ENCODE measurements at places on chromosomes 6 and 20.
A peak's percentile ranks its signal among the peaks of the same experiment; 100 is the strongest.

- peak; percentile 86 for DNase-seq
Measured at GRCh38 chr6:42407379-42407778, 44.3 kb downstream of the TRERF1 start.

DNA sequence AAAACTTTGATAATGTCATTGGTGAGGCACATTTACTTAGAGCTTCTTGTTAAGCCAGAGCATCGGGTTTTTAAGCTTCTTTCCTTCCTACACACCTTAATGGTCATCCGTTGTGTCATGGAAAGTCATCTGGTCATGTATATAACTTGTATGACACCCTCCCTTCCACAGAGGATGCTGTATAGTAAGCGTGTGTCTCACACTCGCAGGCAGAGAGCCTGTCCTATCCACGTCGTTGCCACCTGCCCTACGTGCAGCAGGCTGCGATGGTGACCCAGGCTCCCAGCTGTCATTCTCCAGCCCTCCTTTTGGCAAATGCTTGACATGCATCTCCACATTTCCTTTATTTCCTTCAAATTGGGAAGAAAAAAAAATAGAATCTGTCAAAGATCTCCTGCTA is 85.6 kb downstream of the MYB start:
- no peak for DNase-seq

DNA sequence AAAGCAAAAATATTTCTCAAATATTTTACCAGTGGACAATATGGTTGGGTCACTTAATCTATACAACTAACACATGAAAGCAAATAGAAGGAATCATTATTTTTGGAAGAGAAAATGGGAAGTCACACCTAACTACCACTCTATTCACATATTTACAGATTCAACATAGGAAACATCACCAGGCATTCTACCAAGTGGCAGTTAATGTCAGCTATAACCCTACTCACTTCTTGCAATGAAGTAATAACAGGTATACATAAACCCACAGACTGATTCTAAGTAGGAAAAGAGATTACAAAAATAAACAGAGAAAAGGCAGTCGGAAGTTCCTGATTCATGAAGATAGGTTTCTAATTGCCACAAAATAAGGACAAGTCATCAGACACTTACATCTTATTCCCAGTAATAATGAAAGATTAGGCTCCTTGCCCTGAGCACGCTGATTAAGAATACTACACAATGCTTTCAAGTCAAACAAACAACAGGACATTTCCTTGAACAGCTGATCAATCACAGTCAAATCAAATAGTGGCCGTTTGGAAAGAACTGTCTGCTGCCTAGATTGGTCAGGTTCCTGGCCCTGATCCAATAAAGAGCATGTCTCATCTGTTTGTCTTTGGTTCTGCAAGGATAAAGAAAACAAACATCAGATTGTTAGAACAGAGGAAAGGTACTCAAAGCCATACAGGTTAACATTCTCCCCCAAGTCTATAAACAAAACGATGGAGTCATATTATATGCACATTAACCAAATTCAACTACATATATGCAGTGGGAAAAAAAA is 79.2 kb upstream of the PLN start:
- DNase-seq = no peak

GRCh38 chr6:5423251-5423650 is 161.9 kb downstream of the FARS2 start:
- no peak for DNase-seq

DNA sequence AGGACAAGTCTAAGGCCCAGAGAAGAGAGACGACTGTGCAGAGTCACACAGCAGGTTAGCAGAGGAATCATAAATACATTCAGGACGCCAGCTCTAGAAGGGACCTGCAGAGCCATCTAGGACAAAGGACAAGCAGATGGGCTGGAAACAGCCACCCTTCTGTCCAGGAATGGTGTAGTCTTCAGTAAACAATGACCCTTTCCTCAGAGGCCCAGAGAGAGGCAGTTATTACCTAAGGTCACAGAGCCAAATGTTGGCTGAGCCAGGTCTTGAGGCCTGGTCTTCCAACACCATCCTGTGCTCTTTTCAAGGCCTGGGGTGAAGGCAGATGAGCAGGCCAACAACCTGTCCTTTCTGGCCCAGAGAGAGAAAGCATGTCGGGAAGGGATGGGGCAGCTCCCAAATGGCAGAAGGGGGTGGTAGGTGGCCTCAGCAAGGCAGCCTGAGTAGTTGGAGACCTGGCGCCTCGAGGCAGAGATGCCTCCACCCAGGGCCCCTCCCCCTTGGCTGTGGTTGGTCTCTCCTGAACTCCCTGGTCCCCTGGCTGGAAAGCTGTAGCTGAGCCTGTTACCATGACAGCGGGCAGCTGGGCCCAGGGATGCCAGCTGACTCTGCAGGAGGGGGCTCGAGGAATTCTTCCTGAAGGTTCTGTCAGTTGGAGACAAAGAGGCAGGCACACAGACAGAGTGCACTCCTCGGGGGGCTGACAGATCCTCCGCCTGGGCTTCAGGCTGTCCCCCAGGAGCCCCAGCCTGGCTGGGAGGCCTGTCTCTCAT is 24.8 kb downstream of the EPB41L1 start:
- DNase-seq = no peak

DNA sequence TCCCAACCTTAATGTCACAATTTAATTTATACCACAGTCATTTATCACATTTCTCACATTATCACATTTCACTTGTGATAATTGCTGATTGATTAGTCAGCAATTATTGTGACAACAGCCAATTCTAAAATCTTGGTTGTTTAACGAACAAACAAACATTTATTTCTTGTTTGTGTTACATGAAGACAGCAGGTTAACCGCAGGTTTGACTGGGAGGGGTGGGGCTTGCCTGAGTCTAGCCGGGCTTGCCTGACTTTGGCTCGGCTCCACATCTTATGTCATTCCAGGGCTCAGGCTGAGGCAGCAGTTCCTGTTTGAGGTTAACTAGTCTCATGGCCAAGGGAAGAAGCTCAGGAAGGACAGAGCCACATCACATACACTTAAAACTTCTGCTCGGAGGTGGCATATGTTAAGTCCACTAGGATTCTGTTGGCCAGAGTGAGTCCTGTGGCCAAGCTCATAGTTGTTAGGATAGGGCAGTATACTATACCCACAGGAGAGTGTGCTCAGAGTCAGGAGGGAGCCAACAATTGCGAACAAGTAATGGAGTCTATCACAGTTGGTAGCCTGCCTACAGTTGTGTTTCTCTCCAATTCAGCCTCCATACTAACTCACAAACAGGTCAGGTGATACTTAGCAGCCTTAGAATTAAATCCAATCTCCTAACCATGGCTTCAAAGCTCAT is 90.0 kb upstream of the IFNGR1 start:
- peak; percentile 87 for DNase-seq

GRCh38 chr6:157091243-157091642 is 232.1 kb downstream of the TMEM242 start:
- DNase-seq = no peak

GRCh38 chr6:111423960-111424846 is 58.8 kb downstream of the REV3L start:
- no peak for DNase-seq

DNA sequence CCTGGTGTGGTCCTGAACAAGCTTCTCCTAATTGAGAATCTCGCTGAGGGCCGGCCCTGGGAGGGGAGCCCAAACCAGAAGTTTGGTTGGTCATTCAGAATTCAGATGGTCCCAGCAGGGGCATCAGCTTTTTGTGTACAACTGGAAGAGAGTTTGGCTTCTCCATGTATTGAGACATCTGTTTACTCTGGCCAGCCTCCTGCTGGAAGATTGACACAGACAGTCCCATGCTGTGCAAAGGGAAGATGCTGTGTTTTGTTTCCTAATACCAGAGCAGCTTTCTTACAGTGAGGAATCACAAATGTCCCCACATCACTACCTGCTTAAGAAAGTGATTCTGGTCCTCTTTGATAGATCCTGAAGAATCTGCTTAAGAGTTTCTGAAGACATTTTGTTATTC is 97.8 kb downstream of the PLEKHG1 start:
- DNase-seq = no peak

- no peak for DNase-seq
Measured at GRCh38 chr20:3402453-3402852, 5.0 kb downstream of the DNAAF9 start.

GRCh38 chr6:89385156-89385667 is 26.9 kb downstream of the RRAGD start:
- DNase-seq = peak; percentile 52

DNA sequence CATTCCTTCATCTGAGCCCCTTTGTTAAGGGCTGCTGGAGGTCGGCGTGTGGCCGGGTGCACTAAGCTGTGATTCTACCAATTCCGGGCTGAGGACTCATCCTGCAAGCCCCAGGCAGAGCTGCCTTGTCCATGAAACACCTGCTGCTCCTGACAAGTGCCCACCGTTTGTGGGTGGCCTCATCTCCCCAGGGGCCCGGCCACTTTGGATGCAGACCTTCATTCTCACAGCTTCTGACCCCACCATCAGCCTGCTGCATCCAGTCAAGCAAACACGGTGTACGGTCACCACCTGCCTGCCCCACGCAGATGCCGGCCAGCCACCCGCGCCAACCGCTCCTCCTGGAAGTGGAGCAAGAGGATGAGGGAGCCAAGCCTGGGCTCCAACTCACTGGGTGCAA is 382.7 kb downstream of the THBS2 start:
- DNase-seq = no peak

GRCh38 chr20:49282584-49283171 is 4.8 kb upstream of the ZNFX1 start:
- no peak for DNase-seq

GRCh38 chr20:63498960-63499337 is at the start of gene EEF1A2:
EEF1A2 (minus strand) TSS chr20:63499083; CDS start chr20:63497763, 1,320 bp downstream.
- DNase-seq = peak; percentile 19

DNA sequence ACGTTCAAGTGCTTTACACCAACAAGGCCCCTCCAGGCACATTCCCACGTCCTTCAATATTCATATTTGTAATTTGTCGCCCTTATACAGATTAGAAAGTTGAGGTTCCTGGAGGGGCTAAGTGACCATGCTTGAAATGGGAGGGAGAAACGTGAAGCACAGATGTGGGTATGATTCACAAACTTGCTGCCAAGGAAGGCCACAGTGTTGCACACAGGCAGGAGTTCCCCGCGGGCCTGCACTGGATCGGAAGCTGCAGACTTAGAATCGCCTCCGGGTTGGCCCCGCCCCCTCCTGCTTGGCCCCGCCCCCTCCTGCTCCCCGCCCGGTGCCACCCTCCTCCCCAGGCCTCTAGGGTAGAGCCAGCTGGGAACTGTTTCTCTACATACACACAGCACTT is 58.2 kb upstream of the QKI start:
- peak; percentile 91 for DNase-seq

DNA sequence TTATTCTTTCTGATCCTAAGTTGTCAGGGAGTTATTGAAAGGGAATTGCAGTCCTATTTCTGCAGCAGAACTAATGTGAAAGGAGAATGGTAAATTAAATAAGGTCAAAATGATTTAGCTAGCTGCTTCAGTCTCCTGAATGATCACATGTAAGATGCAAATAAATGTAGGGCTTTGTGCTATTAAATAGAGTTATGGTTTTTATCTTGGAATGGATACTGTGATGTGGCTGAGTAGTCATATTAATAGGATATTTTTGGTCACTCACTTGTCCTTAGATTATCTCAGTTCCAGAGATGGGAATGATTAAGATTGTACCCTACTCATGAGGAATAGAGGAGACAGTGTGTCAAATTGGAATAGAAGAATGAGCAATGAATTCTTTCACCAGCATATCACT is 129.6 kb downstream of the PLCB4 start:
- no peak for DNase-seq

- no peak for DNase-seq
Measured at GRCh38 chr6:56655249-56655648, 12.6 kb upstream of the DST start.

GRCh38 chr6:138971601-138972000 is 16.5 kb downstream of the REPS1 start:
- no peak for DNase-seq

- no peak for DNase-seq
Measured at GRCh38 chr6:151762817-151763216, 44.7 kb upstream of the ESR1 start.

DNA sequence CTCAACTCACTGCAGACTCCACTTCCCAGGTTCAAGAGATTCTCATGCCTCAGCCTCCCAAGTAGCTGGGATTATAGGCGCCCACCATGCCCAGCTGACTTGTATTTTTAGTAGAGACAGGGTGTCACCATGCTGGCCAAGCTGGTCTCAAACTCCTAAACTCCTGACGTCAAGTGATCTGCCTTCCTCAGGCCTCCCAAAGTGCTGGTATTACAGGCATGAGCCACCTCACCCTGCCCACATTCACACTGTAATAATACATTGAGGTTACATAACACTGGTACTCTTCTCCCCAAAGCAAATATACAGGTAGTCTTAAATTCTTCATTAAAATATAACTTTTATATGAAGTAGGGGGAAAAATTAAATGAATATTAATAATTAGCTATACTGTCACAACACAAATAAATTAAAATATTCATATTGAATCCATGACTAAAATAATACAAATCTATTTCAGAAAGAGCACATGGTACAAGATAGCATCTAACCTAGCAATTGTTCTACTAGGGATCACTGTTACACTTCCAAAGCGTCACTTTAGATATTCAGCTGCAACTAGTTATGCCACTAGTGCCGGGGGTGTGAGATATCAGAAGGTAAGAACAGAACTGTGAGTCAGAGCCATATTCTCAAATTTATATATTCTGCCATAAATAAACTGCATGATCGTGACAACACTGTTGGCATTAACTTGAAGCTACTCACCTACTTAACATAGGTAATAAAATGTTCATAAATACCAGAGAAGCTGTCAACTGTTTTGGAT is 169.1 kb upstream of the SHLD1 start:
- DNase-seq = no peak

- no peak for DNase-seq
Measured at GRCh38 chr20:37934634-37935375, 31.9 kb downstream of the VSTM2L start.

DNA sequence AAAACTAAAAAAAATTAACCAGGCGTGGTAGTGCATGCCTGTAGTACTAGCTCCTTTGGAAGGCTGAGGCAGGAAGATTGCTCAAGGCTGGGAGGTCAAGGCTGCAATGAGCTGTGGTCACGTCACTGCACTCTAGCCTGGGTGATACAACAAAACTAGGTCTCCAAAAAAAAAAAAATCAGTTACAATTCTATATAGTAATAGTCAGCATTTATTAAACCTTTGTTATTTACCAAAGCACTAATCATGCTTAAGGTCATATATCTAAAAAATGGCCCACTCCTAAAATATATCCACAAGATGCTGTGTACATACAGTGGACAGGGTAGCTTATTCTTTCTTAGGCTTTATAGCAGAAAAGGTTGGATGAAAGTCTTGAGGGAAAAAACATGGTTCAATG is 152.4 kb downstream of the TFAP2A start:
- no peak for DNase-seq

GRCh38 chr6:89984926-89985750 is 90.9 kb downstream of the GJA10 start:
- DNase-seq = no peak

GRCh38 chr6:126204598-126204997 is 135.3 kb upstream of the CENPW start:
- DNase-seq = no peak

DNA sequence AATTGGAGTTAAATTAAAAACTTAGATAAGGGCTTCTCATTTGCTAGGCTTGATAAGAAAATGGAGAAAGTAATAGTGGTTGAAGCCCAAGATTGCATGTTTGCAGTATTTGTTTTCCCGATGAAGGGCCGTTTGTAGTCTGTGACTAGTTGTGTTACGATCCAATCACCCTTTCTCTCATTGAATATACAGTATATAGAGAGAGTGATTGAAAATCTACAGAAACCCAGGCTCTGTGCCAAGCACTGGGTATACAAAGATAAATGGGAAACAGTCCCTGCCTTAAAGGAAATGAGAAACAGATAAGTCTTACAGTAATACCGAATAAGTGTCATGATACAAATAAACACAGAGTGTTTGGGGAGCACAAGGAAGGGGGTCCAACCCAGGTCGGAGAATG is 55.2 kb upstream of the CDKAL1 start:
- no peak for DNase-seq
